ENCODE measurements at places on chromosomes 1 and 21. TPM values are rescaled to one million over a fixed set of nuclear protein-coding genes. Genes with fewer than 3 reads are reported as not detected.

The ADGRL4 gene
- polyA plus RNA-seq = not detected

The SPRR1B gene
- polyA plus RNA-seq = not detected

The CFAP107 gene
- not detected for polyA plus RNA-seq

The A3GALT2 gene
- polyA plus RNA-seq = not detected

The MYBPHL gene
- polyA plus RNA-seq = not detected

The RBM11 gene
- polyA plus RNA-seq = 3.2 TPM

The ZFP69B gene
- polyA plus RNA-seq = 4.3 TPM

The JAM2 gene
- 0.21 TPM for polyA plus RNA-seq

The SPRR2G gene
- not detected for polyA plus RNA-seq

The UBE2U gene
- polyA plus RNA-seq = not detected

The PDE9A gene
- polyA plus RNA-seq = 4.8 TPM

The ZC3H11A gene
- polyA plus RNA-seq = 50.6 TPM

The MCOLN3 gene
- not detected for polyA plus RNA-seq

The HOOK1 gene
- polyA plus RNA-seq = 17.2 TPM

Measured in naive thymus-derived CD8-positive, alpha-beta T cell (primary cell).